Activated CD4-positive, alpha-beta T cell treated with anti-CD3 and anti-CD28 coated beads, Interleukin-2, amount 10 ng/mL, durations not matched to agents 7 days and 5 days (primary cell): ENCODE measurements at places on chromosomes 5 and 9.

DNA sequence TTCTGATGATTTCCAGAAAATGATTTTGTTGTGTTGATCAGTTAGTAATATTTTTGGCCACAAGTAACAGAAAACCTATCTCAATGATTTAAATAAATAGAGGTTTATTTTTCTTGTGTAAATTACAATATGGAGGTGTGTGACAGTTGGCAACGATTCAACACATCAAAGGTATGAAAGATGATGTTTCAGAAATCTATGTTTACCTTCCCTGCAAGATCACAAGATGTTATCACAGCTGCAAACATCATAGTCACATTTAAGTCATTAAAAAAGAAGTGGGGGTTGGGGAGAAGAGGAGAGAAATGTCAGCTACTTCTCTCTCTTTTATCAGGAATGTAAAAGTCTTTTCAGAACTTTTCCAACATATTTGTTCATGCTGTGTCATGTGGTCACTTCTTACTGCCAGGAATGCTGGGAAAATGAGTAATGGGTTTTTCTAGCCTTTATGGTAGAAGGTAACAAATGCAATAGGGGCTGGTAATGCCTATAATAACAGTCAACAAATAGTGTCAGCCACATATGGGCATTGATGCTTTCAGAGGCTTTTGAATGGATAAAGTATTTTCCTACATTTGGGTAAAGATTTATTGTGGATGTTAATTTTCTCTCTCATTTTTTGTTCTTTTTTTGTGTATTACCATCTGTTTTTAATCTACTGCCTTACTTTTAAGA, 742.7 kb downstream of the TLE1 start:
- no peak for DNase-seq

GRCh38 chr9:137951597-137952490, 74.3 kb downstream of the CACNA1B start:
- no peak for DNase-seq

DNA sequence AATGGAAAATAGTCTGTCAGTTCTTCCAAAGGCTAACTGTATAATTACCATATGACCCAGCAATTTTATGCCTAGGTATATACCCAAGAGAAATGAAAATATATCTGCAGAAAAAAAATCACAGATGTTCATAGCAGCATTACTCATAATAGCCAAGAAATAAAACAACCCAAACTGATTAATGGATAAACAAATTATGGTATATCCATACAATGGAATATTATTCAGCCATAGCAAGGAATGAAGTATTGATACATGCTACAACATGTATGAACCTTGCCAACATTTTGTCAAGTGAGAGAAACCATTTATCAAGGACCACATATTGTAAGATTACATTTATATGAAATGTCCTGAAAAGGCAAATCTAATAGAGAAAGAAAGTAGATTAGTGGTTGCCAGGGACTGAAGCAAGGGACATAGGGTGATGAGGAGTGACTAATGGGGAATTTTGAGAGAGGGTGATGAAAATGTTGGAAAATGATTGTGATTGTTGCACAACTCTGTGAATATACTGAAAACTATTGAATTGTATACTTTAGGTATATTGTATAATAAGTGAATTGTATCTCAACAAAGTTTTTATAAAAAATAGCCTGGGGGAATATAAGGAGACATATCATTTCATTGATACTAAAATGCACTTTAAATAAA, 114.4 kb downstream of the PBX3 start:
- DNase-seq, result no peak

DNA sequence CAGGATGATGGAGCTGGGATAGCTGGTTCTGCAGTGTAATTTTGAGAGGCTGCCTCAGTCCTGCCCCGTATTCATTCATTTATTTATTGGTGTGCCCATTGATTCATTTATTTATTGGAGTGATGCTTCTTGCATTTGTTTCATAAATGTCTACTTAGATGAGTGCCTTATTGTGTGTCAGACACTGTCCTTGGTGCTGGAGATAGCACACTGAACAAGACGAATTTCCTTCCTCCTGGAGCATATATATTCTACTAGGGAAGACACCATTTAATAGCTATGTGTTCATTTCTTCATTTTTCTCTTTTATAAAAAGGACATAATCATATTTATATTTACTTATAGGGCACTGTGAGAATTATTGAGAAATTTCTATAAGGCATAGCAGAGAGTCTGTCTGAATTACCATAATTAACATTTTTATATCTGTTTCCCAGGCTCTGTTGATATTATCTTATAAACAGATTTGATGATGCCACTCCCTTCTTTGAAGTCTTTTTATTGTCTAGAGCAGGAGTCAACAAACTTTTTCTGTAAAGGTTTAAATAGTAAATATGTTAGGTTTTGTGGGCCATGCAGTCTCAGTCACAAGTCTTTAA, 433.9 kb upstream of the ZNF608 start:
- no peak for DNase-seq

DNA sequence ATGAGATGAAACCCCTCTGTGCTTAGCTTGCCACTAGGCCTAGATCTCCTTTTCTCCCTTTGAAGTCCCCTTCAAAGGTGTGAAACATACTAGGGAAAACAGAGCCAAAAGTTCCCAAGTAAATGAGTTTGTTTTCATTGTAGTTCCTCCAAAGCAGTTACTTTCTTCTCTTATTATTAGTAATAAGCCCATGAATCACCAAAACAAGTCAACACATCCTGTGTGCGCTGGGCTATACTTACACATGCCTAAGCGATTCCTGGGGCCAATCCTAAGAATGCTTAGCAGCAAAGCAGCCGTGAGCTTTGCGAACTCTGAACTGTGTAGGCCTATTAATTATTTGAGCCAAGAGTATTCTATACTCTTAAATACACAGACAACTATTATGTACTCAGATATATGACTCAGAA, 7.6 kb downstream of the ENC1 start:
- no peak for DNase-seq

GRCh38 chr9:133592731-133593409, 16.3 kb downstream of the FAM163B start:
- peak; percentile 40 for DNase-seq

DNA sequence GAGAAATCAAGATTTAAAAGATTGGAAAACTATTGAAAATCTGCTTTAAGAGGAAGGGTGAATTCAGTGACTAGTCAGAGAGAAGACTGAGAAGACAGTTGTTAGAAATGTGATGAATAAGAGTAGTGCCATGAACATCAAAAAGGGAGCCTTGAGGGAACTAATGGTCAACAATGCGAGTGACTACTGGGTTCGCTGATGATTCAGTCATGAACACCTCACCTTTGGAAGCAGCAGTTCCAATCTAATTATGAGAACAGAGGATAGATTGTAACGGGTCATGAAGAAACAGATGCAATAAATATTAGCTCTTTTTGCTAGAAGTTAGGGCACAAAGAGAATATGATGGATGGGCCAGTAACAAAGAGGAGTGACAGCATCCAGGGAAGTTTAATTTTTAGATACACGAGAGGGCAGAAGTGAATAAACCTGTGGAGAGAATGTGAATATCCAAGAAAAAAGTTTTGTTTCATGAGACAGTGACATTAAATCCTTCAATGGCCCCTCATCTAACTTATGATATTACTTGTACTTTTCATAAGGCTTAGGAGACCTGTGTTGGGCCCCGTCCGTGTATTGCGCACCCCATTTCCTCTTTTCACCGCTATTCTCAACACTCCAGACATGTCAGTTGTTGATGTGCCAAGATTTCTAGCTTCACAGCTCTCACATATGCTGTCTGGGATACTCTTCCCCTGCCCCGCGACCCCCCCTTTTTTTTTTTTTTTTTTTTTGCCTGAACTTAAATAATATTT, 23.5 kb upstream of the IFNE start:
- DNase-seq, result no peak

- no peak for DNase-seq
Observed at GRCh38 chr9:77899679-77900354, 131.8 kb downstream of the GNAQ start.

DNA sequence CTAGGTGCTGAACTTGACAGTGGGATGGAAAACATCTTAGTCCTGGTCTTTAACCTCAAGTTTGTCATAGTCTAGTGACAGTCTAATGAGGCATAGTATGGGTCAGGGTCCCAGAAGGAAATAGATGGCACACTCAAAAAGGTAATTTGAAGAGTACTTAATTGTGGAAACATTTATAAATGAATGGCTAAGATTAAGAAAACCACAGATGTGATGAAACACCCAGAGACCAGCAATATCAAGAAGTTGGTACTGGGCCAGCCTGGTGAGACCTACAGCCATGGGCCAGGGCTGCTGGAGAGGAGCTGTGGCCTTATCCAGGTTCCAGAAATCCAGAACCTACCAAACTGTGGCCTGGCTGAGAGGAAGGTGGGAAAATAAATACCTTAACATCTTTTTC, 93.5 kb upstream of the ATG10 start:
- DNase-seq, result no peak

GRCh38 chr9:2964470-2964869, 120.6 kb upstream of the PUM3 start:
- DNase-seq, result no peak

GRCh38 chr5:143355710-143356109, 47.8 kb downstream of the NR3C1 start:
- peak; percentile 46 for DNase-seq

GRCh38 chr5:178651046-178651810, 24.4 kb upstream of the CLK4 start:
- no peak for DNase-seq

GRCh38 chr5:5342784-5343183, 79.7 kb upstream of the ICE1 start:
- no peak for DNase-seq

- no peak for DNase-seq
Observed at GRCh38 chr5:71734141-71734540, 15.1 kb downstream of the CARTPT start.

DNA sequence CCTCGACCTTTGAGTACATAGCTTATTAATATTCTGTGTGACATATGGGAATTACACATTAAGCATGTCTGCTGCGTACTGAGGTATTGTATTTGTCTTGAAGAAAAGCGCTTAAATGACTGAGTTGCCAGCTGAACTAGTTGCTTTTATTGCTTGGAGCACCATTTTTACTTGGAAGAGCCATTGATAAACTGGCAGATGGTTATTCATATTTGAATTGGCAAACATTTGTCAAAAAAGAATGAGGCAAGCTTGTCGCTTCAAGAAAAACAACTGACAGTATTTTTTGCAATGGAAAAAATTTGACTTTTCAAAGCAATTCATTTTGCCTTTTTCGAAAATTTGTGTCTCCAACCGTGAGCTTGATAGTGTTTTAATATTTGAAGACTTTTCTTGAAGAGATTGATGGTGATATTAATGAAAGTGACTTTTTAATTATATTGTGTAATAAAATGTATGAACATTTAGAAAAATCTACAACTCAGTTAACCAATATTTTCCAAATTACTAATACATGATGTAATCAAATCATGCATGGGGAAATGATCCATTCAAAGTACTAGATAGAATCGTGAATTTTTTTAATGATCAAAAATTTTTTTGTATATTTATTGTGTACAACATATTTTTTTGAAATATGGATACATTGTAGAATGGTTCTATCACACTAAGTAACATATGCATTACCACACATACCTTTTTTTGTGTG, 55.1 kb upstream of the CCDC152 start:
- no peak for DNase-seq

DNA sequence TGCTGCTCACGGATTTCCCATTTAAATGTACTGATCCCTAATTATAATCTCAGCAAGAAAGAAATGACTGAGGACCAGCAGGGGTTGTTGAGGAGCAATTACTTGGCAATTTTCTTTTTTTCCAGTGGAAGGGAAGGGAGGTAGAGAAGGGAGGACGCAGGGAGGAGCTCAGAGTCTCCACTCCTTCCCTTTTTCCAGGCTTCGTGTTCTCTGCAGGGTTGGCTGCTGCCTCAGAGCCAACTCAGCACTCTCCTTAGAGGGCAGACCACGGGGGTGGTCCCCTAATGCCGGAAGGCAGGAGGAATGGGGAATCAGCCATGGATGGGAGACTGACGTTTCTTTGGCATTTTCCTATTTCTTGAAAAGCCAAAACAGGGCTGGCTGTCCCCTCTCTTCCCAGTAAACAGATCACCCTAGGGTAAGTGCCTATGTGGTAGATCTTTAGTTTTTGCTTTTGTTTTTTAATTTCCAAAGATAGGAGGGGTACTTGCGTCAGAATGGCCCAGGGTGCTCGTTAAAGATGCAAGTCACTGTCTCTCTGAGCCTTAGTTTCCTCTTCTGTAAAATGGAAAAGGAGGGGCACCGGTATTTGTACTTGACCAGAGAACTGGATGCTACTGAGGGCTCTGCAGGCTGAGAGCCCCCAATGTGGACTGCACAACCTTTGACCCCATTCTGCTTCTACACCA, 39.6 kb upstream of the LCP2 start:
- DNase-seq, result no peak

DNA sequence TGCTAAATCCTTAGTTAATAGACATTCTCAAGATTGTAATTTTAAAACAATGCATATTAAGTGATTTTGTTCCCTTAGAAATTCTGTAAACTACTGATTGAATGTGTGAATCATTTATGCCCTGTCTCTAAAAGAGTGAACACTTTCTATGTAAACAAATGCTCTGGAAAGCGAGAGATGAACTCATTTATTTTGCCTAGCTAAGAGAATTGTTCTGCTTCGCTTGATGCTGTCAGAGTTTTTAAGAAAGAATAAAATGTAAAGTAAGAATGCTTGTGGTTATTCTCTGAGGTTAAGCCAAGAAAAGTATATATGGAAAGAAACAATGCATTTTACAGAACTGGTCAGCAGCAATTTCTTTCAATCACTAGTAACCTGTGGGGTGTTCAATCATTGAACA, 347.4 kb upstream of the NUDT12 start:
- DNase-seq, result no peak

DNA sequence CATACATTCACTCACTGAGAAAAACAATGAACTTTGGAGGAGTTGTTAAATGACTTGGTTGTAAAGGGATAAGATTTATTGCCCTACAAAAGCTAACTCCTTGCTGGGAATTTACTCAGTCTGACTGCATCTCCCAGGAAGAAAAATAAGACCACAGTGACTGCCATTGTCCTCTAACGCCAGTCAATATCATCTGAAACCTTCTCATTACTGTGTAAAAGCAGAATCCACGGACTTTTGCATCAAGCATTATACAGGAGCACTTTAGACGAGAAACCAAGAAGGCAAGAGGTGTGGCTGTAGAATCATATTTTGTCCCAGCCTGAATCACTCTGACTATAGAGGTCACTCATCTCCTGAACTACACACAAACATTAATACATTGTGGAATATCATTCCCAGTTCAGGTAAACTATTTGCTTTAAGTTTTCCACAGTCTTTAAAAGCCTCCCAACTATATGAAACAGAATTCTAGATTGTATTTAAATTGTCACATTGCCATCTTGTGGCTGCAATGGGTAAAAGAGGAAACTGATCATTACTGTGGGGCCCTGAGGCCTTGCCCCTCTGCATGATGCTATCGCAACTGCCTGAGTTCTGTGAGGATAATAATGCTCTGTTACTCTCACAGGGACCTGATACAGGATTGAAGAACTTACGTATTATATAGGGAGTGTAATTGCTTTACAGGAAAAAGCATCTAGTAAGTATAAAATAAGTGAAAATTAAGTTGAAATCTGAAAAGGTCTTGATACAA, 142.9 kb downstream of the SLCO4C1 start:
- DNase-seq, result peak; percentile 18

GRCh38 chr5:65695162-65695755, 26.6 kb downstream of the SGTB start:
- no peak for DNase-seq
